ENCODE measurements at places on chromosomes 4 and X.
A peak's percentile ranks its signal among the peaks of the same experiment; 100 is the strongest.

DNA sequence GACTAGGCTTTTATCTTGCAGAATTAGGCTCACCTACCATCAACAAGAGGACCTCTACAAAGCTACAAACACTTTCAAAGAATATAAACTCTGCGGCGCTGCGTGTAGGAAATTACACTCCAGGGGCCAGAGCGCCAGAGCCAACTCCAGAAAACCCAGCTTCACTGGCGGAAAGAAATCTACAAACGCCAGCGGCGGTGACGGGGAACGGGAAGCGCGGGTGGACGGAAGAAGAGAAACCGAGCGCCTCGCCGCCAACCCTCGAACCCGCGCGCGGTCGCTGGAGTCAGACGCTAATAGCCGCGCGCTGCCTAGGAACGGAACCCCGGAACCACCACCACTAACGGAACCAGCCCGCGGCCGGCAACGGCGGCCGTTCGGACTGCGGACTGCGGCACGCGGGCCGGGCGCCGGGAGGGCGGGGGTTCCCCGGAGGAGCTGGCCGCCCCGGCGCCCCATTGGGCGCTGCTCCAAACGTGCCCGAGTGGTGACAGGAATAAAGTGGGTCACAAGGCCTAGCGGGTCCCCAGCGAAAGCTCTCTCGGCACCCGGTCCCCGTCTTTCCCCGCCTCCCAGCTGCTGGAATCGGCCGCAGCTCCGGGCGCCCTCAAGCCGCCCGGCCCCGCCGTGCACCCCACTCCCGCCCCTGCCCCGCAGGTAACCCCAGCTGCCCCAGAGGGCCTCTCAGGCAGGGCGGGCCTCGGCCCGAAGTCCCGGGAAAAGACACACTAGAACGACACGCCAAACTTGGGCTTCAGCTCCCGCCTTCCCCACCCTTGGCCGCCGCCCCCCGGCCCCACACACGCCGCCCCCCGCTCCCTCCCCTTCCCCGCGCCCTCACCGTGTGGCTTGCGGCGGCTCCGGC lies 836 bp downstream of the CLOCK start:
- DNase-seq, result peak; percentile 33

DNA sequence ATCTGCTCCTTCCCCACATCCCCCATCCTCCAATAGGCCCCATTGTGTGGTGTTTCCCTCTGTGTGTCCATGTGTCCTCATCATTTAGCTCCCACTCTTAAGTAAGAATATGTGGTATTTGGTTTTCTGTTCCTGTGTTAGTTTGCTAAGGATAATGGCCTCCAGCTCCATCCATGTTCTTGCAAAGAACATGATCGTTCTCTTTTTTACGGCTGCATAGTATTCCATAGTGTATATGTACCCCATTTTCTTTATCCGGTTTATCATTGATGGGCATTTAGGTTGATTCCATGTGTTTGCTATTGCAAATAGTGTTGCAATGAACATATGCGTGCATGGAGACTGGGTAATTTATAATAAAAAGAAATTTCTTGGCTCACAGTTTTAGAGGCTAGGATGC lies 31.5 kb downstream of the GRK4 start:
- DNase-seq, result no peak

- DNase-seq, result no peak
These were observed 33.3 kb downstream of the ARX start for GRCh38 chrX:24982306-24982965.

DNA sequence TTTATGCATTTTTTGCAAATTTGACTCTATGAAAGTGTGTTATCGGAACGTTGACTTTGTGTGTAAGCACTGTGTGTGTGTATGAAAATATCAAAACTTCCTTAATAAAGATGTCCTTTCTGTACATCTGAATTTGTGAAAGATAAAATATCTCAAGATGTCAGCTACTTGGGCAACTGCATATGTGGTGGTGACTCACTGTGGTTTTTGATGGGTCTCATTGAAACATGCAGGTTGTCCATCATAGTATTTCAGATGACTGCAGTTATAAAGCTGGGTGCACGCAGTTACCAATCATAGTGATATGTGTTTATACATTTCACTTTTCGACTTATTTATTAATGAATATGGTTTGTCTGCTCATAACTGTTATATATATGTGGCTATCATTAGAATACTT lies 19.7 kb upstream of the BBS12 start:
- DNase-seq, result no peak

- DNase-seq, result no peak
These were observed 103.6 kb downstream of the ITM2A start for GRCh38 chrX:79263550-79263949.

GRCh38 chrX:71859637-71860036 lies 51.0 kb upstream of the NHSL2 start:
- DNase-seq, result peak; percentile 13

GRCh38 chrX:153200462-153200861 lies 21.4 kb downstream of the MAGEA1 start:
- no peak for DNase-seq

DNA sequence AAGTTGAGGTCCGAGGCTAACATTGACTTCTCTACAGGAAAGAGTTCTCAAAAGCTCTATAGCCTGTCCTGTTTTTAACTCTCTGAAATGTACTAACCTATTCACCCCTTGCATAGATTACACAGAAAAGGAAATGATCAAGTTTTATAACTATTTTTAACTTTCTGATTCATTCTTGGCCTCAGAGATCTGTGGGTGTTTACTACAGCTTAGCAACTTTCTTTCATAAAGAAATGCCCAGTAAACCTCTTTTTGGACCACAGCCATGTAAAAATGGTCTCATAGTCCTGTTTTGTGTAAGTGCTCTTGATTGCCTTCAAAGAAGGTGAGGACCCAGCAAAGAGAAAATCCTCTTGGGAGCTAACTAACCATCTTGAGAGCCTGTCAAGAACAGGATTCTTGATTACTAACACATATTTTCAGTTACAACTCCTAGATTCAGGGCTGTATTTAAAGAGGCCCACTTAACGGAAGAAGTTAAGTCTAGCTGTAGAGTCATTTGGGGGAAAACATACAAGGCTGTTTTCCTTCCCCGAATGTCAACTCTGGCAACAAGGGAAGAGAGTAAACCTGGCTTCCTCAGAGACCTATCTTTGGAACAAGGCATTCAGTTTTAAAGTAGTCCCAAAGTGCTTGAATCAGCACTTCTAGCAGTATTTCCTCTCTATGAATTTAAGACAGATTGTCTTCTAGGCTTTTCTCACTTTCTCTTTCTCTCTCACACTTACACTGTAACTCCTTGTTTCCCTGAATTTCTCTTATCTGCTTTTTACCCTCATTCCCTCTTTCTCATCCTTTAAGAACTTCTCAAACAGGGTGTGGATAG lies 78.2 kb downstream of the IL21 start:
- peak; percentile 40 for DNase-seq

- no peak for DNase-seq
These were observed 95.0 kb upstream of the TBL1X start for GRCh38 chrX:9369802-9370291.

All from COLO829 (cell line).